ENCODE measurements at places on chromosomes 6 and 20. TPM values are rescaled to one million over a fixed set of nuclear protein-coding genes. Genes with fewer than 3 reads are reported as not detected.

DNA sequence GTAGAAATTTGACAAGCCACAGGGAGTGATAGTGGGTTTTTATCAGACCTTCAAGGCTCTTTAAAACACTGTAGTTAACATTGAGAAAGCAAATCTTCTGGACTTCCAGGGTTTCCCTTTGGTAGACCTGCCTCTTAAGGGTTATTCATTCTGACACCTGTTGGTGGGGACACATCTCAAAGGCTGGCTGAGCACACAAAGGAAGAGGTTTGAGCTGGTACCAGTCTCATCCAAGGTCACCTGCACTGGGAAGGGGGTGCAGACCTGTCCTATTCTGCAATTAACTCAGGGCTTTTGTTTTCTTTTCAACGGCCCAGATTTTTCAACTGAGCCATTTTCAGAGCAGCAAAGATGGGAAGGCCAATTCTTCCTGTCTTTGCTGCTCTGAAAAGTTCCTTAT, 45.6 kb downstream of the EDN1 start:
- no peak overlapping the region for H3K4me3 ChIP-seq
- no peak for DNase-seq
- no peak overlapping the region for H3K27ac ChIP-seq
- no peaks in the 10 kb centered on the region for H3K36me3 ChIP-seq

- no peak overlapping the region for H3K4me3 ChIP-seq
- no peak for DNase-seq
- no peaks in the 10 kb centered on the region for H3K36me3 ChIP-seq
- H3K27ac ChIP-seq = no peak overlapping the region
- H3K4me1 ChIP-seq = peaks cover 16% of the 10 kb centered on the region
- no peaks in the 10 kb centered on the region for H3K27me3 ChIP-seq
These were observed 82.3 kb upstream of the CLDN20 start for GRCh38 chr6:155181498-155181897.

DNA sequence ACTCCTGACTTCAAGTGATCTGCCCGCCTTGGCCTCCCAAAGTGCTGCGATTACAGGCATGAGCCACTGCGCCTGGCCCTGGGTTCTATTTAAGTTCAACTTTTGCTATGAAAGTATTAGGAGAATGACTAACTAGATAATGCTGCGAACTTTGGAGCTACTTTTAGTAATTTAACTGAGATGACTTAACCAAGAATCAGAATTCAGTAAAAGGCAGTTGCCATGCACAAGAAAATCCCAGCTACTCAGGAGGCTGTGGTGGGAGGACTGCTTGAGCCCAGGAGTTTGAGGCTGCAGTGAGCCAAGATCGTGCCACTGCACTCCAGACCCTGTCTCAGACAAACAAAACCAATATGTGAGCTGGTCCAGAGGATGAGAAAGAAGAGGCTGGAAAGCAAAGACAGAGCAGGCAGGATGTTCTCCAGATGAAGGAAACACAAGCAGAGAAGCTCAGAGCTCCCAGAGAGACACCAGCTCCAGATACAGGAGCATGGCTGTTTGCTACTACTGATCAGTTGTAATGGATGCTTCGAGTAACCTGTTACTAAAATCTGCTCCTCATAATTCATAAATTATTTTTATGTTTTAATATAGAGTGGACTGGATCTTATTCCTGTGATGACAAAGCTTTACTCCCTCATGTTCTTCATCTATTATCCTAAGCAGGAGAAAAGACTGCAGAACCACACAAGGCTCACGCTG, 23.9 kb downstream of the ZNF217 start:
- H3K4me3 ChIP-seq = no peak overlapping the region
- no peak overlapping the region for H3K27ac ChIP-seq
- DNase-seq = no peak
- H3K36me3 ChIP-seq = peaks cover 60% of the 10 kb centered on the region

- no peak for DNase-seq
- H3K27ac ChIP-seq = no peak overlapping the region
- no peaks in the 10 kb centered on the region for H3K27me3 ChIP-seq
- no peak overlapping the region for H3K4me3 ChIP-seq
- no peaks in the 10 kb centered on the region for H3K36me3 ChIP-seq
These were observed 55.6 kb downstream of the KIAA0408 start for GRCh38 chr6:127403636-127404035.

Gene SIRPB1
- 1.6 TPM for total RNA-seq

DNA sequence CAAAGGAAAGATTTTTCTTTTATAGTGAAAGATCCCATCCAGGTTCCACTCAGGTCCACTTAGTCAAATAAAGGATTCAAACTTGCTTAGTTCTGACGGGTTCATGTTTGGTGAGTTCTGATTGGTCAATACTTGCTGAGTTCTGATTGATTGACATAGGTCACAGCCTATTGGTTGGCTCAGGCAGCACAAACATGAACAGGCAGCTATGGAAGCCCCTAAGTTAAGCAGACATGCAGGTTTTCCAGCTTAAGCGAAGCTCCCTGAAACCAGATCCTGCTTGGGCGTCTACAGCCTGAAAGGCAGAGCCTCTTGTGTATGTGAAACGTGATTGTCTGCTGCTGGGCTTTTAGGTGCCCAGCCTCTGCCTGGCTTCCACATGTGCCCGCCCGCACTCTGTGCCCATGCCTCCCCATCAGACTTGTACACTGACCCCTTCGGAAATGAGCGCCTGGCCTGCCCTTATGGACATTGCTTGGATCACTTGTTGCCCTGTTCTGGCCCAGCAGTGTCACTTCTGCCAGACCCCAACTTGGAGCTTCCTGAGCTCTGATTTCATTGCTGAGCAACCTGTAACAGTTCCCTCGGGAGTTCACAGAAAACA, 45.4 kb upstream of the ECI2 start:
- H3K36me3 ChIP-seq = peaks cover 2% of the 10 kb centered on the region
- H3K4me1 ChIP-seq = peaks cover 11% of the 10 kb centered on the region
- H3K27ac ChIP-seq = no peak overlapping the region
- no peak overlapping the region for H3K4me3 ChIP-seq
- no peak for DNase-seq
- H3K27me3 ChIP-seq = peaks cover 28% of the 10 kb centered on the region

GRCh38 chr20:57707849-57708693, 1.7 kb downstream of the PMEPA1 start:
- H3K36me3 ChIP-seq = peaks cover 2% of the 10 kb centered on the region
- DNase-seq = no peak
- H3K4me3 ChIP-seq = peak overlapping the region; percentile 80
- H3K27me3 ChIP-seq = peaks cover 18% of the 10 kb centered on the region
- H3K27ac ChIP-seq = peak overlapping the region; percentile 54
- H3K4me1 ChIP-seq = peaks cover 23% of the 10 kb centered on the region

DNA sequence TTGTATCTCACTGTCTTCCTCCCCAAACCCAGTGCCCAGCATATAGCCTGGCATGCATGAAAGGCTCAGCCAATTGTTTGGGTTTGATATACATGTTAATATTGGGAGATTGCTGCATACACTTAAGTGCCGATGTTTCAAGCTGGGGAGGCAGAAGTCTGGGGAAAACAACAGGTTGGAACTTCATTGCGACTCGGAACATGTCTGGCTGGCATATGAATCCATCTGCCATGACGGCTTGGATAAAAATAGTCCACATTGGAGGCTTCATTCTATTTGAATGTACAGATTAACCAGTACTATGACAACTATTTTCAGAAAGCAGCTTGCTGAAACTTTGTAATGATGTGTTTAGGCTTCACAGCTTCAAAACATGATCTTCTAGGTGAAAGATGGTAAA, 261.0 kb downstream of the CDH26 start:
- no peaks in the 10 kb centered on the region for H3K36me3 ChIP-seq
- H3K27ac ChIP-seq = no peak overlapping the region
- DNase-seq = no peak
- no peaks in the 10 kb centered on the region for H3K4me1 ChIP-seq
- no peak overlapping the region for H3K4me3 ChIP-seq

Gene PRSS16
- 5.3 TPM for total RNA-seq

DNA sequence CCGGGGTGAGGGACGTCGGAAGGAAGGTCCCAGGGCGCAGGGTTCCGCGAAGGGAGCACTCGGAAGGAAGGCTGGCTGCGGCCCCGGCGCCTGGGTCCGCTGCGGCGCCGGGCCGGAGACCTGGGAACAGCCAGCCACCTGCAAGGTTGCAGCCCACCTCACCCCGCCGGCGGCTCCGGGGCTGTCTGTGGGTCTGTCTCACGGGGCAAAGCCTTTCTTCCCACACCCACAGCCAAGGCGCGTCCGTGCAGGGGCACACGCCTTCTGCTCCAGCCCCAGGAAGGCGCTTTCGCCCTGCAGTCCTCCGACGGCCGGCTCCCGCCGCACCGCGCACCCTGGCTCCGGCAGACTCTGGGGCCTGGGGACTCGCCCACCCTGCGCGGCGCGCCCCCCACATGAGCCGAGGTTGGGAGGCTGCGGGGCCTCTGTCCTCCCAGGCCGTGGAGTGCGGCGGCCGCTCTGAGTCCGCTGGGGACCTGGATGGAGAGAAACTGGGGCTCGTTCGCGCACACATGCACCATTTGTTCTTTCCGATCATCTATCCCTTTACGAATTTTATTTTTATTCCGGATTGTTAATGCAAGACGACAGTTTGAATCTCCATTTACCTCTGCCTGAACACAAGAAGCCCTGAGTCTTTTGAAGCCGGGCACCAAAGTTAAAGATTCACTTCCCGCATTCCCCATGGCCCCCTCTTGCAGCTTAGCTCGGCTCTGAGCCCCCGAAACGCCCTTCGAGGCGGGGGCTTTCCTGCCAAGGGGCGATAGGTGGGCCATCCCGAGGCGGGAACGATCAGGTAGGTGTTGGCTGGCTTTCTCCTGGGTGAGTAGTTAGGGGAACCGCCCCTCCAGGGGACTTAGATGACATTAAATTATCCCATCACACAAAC, 4.5 kb upstream of the FOXC1 start:
- H3K27ac ChIP-seq = no peak overlapping the region
- H3K4me3 ChIP-seq = peak overlapping the region; percentile 74
- peaks cover 71% of the 10 kb centered on the region for H3K27me3 ChIP-seq

Gene FLRT3
- total RNA-seq = not detected

Gene SGK2
- total RNA-seq = 1.4 TPM

GRCh38 chr6:34705241-34705640, 8.7 kb upstream of the ILRUN start:
- H3K4me3 ChIP-seq = no peak overlapping the region
- no peaks in the 10 kb centered on the region for H3K36me3 ChIP-seq
- no peaks in the 10 kb centered on the region for H3K4me1 ChIP-seq
- no peak for DNase-seq
- no peak overlapping the region for H3K27ac ChIP-seq

GRCh38 chr6:151130329-151130728, 109.4 kb upstream of the AKAP12 start:
- peaks cover 28% of the 10 kb centered on the region for H3K4me1 ChIP-seq
- H3K27ac ChIP-seq = no peak overlapping the region
- H3K27me3 ChIP-seq = peaks cover 32% of the 10 kb centered on the region
- H3K36me3 ChIP-seq = peaks cover 4% of the 10 kb centered on the region
- no peak overlapping the region for H3K4me3 ChIP-seq

Gene EEF1A2
- total RNA-seq = 8.3 TPM

Gene VGLL2
- not detected for total RNA-seq

GRCh38 chr6:56370561-56371211, 123.3 kb upstream of the COL21A1 start:
- H3K4me1 ChIP-seq = no peaks in the 10 kb centered on the region
- peaks cover 17% of the 10 kb centered on the region for H3K27me3 ChIP-seq
- no peaks in the 10 kb centered on the region for H3K36me3 ChIP-seq
- DNase-seq = no peak
- H3K27ac ChIP-seq = no peak overlapping the region

GRCh38 chr6:132623106-132623845, 799 bp downstream of the TAAR2 start:
- no peak for DNase-seq
- H3K27me3 ChIP-seq = peaks cover 37% of the 10 kb centered on the region
- H3K27ac ChIP-seq = no peak overlapping the region
- H3K4me3 ChIP-seq = no peak overlapping the region

GRCh38 chr6:127924440-127924839, 23.6 kb upstream of the THEMIS start:
- H3K4me1 ChIP-seq = peaks cover 59% of the 10 kb centered on the region
- no peaks in the 10 kb centered on the region for H3K27me3 ChIP-seq
- peak overlapping the region; percentile 35 for H3K27ac ChIP-seq
- H3K36me3 ChIP-seq = peaks cover 28% of the 10 kb centered on the region
- no peak for DNase-seq

Gene ORC3
- 38.3 TPM for total RNA-seq

DNA sequence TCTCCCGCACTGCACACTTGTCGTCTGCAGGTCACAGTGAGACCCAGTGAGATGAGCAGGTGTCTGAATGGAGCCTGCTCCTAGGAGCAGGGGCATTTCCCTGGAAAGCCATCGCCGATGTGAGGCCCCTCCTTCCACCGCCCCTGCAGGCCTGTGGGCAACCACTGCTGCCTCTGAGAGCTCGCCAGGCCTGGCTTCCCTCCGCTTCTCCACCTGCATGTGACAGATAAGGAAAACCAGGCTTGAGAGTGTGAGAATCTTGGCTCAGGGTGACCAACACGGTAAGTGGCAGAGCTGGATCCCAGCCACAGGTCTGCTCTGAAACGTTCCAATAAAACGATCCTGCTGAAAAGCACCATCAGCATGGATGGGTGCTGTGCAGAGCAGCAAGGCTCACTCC, 332.8 kb downstream of the CDH4 start:
- H3K27ac ChIP-seq = no peak overlapping the region
- DNase-seq = no peak
- H3K27me3 ChIP-seq = peaks cover 6% of the 10 kb centered on the region

DNA sequence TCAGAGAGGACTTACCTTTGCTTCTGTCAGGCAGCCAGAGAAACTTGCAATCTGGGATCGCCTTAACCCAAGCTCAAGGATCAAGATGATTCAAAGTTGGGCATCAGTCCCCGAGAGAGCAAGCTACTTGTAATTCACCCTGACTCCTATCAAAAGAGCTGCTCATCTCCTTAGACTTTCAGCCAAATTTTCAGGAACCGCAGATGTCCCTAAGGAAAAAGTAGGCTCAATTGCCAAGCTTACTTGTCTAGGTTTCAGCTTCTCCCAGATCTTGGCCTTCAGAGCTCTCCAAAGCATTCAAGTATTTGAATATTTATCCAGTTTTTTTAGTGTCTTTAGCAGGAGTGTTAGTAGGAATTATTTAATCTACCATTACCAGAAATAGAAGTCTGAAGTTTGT, 434.1 kb upstream of the MMS22L start:
- H3K27ac ChIP-seq = no peak overlapping the region
- no peak for DNase-seq
- H3K4me3 ChIP-seq = no peak overlapping the region

DNA sequence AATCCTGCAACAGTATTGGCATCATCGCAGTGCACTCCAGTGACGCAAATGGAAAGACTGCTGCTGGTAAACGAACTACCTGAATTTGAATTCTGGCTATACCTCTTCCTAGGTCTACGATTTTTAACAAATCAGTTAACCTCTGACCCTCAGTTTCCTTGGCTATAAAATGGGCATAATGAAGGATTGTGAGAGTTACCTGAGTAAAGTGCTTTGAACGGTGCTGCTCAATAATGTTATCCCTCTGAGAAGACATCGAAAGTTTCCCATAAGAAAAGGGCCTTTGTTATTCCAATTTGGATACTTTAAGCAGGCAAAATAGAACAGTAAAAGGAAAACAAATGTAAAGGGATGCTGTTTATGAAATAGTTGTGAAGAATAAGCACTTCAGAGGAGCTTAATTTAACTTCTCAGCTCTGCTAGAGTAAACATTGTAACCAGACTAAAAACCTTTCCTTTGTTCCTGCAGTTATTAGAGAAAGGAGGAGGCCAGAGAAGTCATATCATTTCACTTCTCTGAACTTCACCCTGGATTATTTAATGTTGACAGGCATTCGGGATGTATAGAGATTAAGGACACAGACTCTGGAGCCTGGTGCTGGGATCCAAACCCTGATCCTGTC, 5.8 kb downstream of the SGK1 start:
- DNase-seq = no peak
- H3K4me3 ChIP-seq = no peak overlapping the region

Data from activated T-cell treated with anti-CD3 and anti-CD28 coated beads, Interleukin-2, amount 50 U/mL, for 72 hours (primary cell).